HT1080 (cell line): ENCODE measurements at places on chromosomes 5 and 9.

GRCh38 chr9:136372561-136373299, 739 bp downstream of the CARD9 start:
- no peak for DNase-seq

DNA sequence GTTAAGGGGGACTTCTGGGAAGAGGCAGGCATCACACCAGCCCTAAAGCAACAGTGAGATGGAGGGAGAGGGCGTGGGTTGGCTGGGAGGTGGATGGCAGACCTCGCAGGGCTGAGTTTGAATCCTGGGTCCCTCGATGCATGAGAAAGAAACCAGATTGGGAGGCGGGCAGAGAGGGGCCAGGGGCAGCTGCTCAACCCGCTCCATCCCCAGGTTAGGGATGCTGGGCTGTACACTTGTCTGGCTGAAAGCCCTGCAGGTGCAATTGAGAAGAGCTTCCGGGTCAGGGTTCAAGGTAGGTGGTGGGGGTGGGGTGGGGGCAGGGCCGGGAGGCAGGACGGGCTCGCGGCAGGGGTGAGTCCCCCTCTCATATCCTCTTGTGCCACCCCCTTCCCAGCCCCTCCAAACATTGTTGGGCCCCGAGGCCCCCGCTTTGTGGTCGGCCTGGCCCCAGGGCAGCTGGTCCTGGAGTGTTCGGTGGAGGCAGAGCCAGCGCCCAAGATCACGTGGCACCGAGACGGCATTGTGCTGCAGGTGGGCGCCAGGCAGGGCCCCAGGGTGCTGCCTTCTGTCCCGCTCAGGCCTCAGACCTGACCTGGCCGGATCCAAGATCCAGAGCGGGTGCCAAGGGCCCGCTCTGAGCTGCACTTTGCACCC, 49.8 kb upstream of the ASS1 start:
- no peak for DNase-seq

GRCh38 chr5:174980952-174981351, 256.6 kb downstream of the MSX2 start:
- no peak for DNase-seq

GRCh38 chr5:138726848-138727247, 26.4 kb upstream of the CTNNA1 start:
- no peak for DNase-seq

GRCh38 chr9:85559526-85559925, 182.2 kb downstream of the AGTPBP1 start:
- no peak for DNase-seq
